ENCODE measurements at places on chromosomes 12 and 14. TPM values are rescaled to one million over a fixed set of nuclear protein-coding genes. Genes with fewer than 3 reads are reported as not detected.

DNA sequence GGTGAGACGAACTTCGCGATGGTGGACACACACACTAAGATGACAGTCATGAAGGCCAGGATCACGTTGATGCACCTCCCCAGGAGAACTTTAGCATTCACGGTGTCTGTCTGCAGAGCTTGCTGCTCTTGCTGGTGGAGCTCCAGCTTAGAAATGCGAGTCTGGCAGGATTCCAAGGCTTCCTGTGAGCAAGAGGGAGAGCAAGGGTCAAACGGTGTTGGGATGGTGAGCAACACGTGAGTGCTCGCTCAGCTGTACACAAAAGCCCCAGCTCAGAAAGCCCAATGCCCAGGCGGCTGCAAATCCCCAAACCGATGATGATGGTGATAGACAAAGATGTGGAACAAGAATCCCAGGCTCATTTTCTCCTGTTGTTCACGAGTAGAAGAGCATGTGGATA is 78.8 kb downstream of the TMCC3 start:
- peaks cover 15% of the 10 kb centered on the region for H3K27me3 ChIP-seq
- no peak overlapping the region for H3K27ac ChIP-seq
- H3K4me1 ChIP-seq: no peaks in the 10 kb centered on the region

- H3K27me3 ChIP-seq: no peaks in the 10 kb centered on the region
- peak overlapping the region; percentile 98 for H3K27ac ChIP-seq
- peak; percentile 62 for DNase-seq
Observed at GRCh38 chr12:14948672-14949071, 10.3 kb upstream of the ERP27 start.

GRCh38 chr12:108643941-108644810 is 10.5 kb upstream of the SELPLG start:
- no peak for DNase-seq
- H3K4me1 ChIP-seq: peaks cover 45% of the 10 kb centered on the region
- no peak overlapping the region for H3K27ac ChIP-seq
- peaks cover 34% of the 10 kb centered on the region for H3K36me3 ChIP-seq

Gene ARID2
- 32.8 TPM for total RNA-seq

Measured in activated T-helper 2 cell treated with anti-CD3 and anti-CD28 coated beads, Interferon-gamma antibody, Interleukin-2, Interleukin-4, amounts not matched to agents 10 μg/mL and 5 μg/mL and 100 μg/mL, durations not matched to agents 14 hours and 24 hours and 36 hours (primary cell).